ENCODE measurements at places on chromosomes 2 and 18. TPM values are rescaled to one million over a fixed set of nuclear protein-coding genes. Genes with fewer than 3 reads are reported as not detected.

OR6B2 gene
- not detected for polyA plus RNA-seq

CFAP221 gene
- not detected for polyA plus RNA-seq

GRCh38 chr2:221822416-221822815 lies 250.3 kb upstream of the EPHA4 start:
- no peak for DNase-seq

GRCh38 chr18:8620845-8621244 lies 11.6 kb downstream of the RAB12 start:
- DNase-seq: no peak

- peak; percentile 71 for DNase-seq
Observed at GRCh38 chr2:242085941-242086621, 216.6 kb downstream of the RTP5 start.

DNA sequence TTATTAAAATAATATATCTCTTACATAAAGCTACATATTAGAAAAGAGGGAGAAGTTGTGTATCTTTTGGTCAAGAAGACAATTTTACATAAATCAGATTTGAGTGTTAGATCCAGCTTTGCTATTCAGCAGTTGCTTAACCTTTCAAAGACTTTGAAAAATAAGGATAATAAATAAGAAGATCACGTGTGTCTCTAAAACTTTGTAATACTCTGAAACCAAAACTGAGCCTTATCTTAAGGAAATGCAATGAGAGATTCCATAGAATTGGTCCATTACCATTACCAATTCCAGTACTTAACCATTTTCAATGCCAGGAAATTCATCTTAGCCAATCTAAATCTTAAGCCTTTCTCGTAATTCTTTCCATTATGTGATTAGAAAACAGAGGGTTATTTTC lies 89.2 kb upstream of the COL5A2 start:
- DNase-seq: no peak

- no peak for DNase-seq
Observed at GRCh38 chr18:63058521-63058920, 261.0 kb downstream of the BCL2 start.

- no peak for DNase-seq
Observed at GRCh38 chr2:122182616-122183355, 427.3 kb downstream of the TSN start.

- DNase-seq: peak; percentile 22
Observed at GRCh38 chr2:30675758-30676157, 131.5 kb downstream of the CAPN13 start.

DNA sequence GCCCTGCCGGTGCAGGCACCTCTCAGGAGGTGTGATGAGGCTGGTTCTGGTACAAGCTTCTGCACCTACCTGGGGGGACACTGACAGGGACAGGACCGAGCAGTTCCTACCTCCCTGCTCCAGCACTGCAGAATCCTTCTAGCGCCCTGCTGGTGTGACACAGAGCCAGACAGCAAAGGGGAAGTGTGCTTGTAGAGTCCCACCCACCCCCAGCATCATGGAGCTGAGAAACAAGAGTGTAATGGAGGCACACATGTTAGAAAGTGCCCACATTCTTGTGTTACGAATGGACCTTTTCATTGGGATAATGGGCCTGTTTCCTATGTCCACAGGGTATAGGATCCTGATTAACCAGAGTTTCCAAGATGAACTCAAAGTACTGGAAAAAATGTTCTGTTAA lies 38.3 kb downstream of the OXER1 start:
- DNase-seq: no peak
